ENCODE measurements at places on chromosomes 13 and 19.

- no peak for DNase-seq
Observed at GRCh38 chr19:29708554-29709439, 6.3 kb downstream of the C19orf12 start.

- DNase-seq, result no peak
Observed at GRCh38 chr19:53246498-53246897, 8.2 kb downstream of the ZNF677 start.

DNA sequence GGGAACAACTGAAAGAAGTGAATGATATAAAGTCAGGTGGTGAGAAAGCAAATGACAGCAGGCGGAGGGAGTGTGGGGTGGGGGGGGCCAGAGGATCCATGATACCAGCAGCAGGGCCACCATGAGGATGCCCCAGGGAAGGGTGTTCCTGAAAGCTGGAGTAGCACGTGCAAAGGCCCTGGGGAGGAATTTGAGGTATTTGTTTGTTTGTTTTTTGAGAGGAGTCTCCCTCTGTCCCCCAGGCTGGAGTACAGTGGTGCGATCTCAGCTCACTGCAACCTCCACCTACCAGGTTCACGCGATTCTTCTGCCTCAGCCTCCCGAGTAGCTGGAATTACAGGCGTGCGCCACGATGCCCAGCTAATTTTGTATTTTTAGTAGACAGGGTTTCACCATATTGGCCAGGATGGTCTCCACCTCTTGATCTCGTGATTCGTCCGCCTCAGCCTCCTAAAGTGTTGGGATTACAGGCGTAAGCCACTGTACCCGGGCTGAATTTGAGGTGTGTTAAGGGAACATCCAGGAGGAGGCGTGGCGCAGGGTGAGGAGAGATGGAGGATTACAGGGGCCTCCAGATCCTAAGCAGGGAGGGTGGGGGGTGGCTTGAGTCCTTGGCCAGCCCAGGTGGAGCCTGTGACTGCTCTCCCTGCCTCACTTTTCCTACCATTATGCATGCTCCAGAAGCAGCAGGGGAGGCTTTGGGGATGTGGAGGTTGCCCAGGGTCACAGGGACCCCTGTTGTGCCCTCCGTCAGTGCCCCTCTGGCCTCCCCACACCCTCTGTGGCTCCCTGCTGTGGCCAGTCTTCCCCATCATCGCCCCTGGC, 12.4 kb upstream of the JUND start:
- no peak for DNase-seq

GRCh38 chr13:39306639-39307589, 268.7 kb downstream of the NHLRC3 start:
- DNase-seq, result no peak

DNA sequence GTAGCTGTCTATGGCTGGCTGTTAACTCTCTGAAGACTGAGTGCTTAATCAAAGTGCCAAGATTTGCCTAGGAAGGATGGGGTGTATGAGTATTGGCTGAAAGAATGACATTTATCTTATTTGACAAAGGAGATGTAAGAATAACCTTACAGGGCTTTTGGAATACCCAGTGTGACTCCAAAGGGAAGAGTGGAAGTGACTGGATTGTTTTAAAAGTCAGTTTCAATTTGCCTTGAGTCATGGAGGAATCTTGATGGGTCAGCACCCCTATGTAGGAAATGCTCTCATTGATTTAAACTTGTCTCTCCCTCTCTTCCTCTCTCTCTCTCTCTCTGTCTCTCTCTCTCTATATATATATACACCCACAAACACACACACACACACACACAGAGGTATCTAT, 118.4 kb upstream of the CLDN10 start:
- no peak for DNase-seq

DNA sequence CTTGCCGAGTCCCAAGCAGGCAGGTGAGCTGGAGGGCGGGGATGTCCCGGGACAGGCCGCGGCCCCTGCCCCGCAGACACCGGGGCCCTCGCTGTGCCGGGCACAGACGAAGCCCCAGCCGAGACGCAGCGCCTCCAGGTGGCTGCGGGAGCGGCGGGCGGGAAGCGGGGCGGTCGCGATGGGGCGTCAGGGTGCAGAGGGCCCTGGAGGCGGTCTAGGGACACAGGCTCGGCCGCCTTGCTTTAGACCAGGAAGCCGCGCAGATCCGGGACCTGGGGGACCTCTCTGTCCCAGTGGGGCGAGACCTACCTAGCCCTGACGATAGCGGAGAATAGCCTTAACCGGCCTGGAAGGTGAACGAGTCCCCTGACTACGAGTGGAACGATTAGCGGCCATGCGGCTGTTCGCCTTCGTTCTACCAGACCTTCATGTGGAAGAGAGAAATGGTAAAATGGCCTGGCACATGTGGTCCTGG, 4.2 kb upstream of the ZNF564 start:
- no peak for DNase-seq

Data from K562 (cell line).